ENCODE measurements at places on chromosomes 11 and 22.
A peak's percentile ranks its signal among the peaks of the same experiment; 100 is the strongest.

DNA sequence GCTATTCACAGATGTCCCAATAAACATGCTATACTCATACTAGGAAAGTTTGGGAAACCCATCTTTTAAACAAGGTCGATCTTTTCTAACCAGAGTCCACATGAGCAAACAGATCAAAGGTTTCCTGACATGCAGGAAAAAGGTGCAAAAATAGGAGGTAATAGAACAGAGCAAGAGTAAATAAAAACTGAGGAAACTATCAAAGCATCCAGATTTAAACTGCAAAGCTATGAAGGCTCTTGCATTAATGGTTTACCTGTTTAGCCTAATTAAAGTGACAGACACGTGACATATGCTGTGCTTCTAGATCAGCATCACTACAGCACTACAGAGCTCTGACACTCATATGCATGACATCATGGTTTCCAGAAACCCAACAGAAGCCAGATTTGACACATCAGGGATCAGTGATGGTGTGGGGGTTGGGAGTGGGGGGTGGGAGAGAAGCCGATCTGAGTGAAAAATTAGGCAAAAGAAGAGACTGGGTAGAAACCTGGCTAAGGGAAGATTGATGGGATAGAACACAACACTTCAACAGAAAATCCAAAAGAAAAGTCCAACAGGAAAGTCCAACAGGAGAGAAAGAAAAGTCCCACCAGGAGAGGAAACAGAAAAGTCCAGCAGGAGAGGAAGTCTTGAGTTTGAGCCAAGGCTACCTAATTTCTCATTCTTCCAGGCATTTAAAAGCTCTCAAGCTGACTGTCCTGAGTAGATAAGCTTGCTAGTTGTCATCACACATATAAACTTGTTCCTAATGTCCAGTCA lies 262.3 kb downstream of the SOX6 start:
- no peak for DNase-seq

- DNase-seq, result no peak
Observed at GRCh38 chr11:19679952-19680828, 32.4 kb upstream of the NAV2 start.

DNA sequence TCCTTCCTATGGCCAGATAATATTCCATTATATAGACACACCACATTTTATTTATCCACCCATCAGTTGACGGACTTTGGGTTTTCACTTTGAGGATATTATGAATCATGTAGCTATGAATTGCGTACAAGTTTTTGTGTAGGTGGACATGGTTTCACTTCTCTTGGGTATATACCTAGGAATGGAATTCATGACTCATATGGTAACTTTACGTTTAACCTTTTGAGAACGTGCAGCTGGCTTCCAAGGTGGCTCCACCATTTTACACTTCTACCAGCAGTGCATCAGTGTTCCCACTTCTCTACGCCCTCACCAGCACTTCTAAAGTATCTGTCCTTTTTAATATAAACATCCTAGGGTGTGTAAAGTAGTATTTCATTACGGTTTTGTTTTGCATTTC lies 112.0 kb downstream of the PLEKHA7 start:
- peak; percentile 25 for DNase-seq

- DNase-seq, result no peak
Observed at GRCh38 chr11:68194675-68195294, 18.3 kb downstream of the KMT5B start.

- no peak for DNase-seq
Observed at GRCh38 chr11:117834068-117834810, 9.7 kb upstream of the FXYD2 start.

GRCh38 chr11:128195057-128195751 lies 392.2 kb downstream of the ETS1 start:
- peak; percentile 18 for DNase-seq

DNA sequence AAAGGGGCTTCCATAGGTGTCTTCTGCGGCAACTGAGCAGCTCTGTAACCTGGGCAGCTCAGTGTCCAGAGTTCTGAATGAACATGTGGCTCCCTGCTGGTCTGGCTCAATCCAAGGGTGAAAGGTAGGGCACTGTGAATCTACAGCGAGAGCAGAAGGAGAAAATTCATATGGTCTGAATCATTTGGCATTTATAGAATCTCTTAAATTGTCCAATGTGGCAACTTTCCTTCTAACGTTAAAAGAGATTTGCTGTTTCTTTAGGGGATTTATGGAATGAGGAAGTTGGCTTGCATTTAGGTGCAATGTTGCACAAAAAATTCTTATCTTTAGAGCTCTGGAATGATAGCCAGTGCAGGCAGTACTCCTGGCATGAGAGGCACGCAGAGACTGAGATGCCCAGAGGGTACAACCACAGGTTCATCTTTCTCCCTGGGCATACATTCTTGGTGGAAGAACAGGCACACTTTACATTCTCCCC lies 17.0 kb downstream of the ATXN10 start:
- DNase-seq, result no peak

GRCh38 chr11:76159983-76160661 lies 46.2 kb downstream of the WNT11 start:
- DNase-seq, result no peak

GRCh38 chr22:39429916-39430575 lies 26.8 kb upstream of the MGAT3 start:
- no peak for DNase-seq
